Fibroblast of upper back skin (primary cell): ENCODE measurements at places on chromosomes 12 and 14.

- DNase-seq: peak; percentile 92
Observed at GRCh38 chr12:78403136-78403535, 461.4 kb upstream of the SYT1 start.

GRCh38 chr14:89489761-89490437 is 72.9 kb upstream of the FOXN3 start:
- DNase-seq: peak; percentile 48

GRCh38 chr12:130967636-130968035 is 13.9 kb downstream of the ADGRD1 start:
- no peak for DNase-seq

GRCh38 chr12:91991399-91992187 is 154.1 kb downstream of the BTG1 start:
- no peak for DNase-seq

DNA sequence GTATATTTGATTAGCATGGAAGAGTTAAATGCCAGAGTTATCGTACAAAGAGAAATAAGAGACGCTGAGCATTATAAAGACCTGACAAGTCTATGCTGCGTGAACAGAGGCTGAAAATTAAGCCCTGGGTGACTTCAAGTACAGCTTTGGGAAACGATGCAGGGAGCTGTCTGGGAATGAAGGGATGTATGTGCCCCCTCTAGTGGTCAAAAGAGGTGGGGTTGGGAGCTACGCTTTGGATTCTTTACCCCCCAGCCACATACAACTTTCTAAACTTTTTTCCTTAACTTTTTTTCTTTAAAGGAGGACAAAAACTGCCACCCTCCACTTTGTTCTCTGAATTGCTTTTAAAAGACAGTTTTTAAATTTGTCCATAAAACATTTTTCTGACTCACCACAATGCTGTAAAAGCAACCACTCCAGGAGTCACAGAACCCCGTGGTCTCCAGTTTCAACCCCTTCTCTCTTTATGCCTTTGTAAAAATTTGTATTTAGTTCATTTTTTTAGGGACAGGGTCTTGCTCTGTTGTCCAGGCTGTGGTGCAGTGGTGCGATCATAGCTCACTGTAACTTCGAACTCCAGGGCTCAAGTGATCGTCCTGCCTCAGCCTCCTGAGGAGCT is 59.4 kb downstream of the ZNF664 start:
- DNase-seq: peak; percentile 69

GRCh38 chr12:13195250-13195649 is 1.3 kb upstream of the EMP1 start:
- peak; percentile 55 for DNase-seq

DNA sequence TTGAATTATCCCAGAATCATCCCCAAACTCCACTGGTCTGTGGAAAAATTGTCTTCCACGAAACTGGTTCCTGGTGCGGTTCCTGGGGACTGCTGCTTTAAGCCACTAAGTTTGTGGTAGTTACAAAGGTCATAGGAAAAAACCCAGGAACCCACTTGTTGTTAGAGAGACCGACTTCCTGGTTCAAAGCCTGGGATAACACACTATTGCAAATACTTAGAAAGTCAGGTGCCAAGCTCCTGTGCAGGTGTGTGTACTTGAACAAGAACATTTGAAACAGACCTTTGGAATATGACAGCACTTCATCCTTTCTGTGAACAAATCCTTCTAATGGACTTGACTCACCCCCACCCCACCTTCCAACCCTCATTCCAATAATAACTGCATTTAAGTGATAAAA is 519.6 kb downstream of the GLT1D1 start:
- DNase-seq: no peak

GRCh38 chr14:105843444-105844046 is 317.2 kb downstream of the TMEM121 start:
- DNase-seq: no peak

GRCh38 chr12:60832290-60832689 is 1236.5 kb downstream of the SLC16A7 start:
- DNase-seq: no peak

DNA sequence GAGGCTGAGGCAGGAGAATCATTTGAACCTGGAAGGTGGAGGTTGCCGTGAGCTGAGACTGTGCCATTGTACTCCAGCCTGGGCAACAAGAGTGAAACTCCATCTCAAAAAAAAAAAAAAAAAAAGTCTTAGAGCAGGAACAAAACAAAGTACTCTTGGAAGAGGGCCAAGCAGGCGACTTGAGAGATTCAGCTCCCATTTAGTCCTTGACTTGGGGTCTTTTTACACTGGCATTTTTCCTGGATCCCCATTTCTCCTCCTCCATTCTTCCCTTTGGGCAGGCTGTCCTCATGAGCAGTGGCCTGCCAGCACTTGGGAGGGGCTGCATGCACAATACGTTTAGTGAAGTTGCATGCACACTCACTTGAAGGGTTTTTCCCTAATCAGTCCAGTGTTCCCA is 72.9 kb downstream of the C14orf132 start:
- no peak for DNase-seq

- no peak for DNase-seq
Observed at GRCh38 chr12:13811061-13811460, 170.3 kb downstream of the GRIN2B start.

GRCh38 chr14:60482743-60483142 is 3.1 kb downstream of the C14orf39 start:
- no peak for DNase-seq

DNA sequence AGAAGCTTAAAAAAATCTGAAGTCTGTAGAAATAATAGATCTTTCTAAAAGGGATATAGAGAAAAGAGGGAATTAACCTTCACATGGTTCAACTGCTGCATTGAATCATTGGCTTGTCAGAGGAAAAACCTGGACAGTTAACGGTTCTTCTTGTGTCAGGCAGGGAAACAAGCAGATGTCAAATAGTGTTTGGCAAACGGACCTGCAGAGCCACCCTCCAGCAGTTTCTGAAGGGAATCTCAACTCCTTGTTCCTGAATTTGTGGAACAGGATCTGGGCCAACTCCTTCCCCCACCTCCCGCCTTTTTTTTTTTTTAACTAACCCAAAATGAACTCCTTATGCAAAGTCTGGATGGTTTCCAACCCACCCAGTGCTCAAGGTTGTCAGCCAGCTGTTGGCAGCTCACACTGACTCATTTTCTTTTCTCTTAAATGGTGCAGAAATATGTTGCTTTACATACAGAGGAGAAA is 187.3 kb downstream of the CAND1 start:
- DNase-seq: peak; percentile 99

GRCh38 chr14:98949481-98950135 is 322.4 kb downstream of the BCL11B start:
- no peak for DNase-seq

DNA sequence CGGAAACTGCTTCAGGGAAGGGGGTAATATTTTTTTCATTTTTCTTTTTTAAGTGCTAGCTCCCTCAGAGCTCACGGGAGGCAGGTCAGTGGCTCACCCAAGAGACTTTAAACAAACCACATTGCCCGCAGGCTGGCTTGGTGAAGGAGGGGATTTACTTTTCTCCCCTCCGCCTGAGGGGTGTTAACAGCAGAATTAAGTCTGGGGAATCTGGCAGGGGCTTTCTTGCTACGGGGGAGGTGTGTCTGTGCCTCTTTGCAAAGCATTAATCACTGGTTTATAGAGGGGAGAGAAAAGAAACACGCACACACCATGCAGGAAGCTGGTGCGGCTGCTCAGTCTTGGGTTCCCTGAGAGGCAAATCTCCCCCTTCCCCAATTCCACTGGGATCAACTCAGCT is 26.2 kb upstream of the TBX3 start:
- DNase-seq: peak; percentile 24

DNA sequence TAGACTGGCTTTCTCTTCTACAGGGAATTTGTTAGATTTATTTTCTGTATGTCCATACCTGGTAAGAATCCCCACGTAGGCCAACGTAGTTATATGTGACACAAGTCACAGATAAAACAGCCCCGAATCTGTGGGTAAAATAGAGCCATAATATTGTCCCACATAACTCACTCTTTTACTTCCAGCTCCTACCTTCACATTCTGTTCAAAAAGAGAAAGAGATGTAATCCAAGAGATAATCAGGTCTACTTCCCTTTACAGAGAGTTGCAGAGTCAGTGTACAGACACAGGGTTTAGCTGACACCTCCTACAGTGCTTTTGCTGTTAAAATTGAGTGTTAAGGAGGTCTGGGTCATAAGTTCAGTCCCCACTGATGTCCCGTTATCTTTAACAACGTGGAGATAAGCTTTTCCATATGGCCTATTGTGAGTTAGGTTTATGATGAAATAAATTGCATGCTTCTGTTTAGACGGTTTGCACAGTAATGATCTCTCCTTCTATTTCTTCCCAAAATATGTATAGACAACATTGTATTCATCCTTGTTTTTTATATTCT is 446.5 kb downstream of the ADAMTS20 start:
- no peak for DNase-seq

DNA sequence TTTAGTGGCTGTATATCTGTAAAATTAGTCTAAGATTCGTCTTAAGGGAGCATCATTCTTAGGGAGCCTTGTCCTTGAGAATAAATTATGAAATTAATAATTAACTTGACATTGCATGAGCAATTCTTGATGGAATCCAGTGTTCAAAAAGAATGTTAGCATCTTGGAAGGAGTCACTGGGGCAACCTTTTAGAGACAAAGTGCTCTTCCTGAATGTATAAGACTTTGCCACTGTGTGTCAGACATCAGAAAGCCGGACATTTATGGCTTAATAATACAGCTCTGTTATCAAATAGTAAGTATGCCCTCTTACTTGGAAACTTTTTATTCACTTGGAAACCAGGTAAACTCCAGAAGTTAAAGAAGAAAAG is 83.3 kb downstream of the CCER1 start:
- DNase-seq: peak; percentile 21
